ENCODE measurements at places on chromosomes 5 and 9.
A peak's percentile ranks its signal among the peaks of the same experiment; 100 is the strongest.

GRCh38 chr5:81633471-81633870 is 117.4 kb downstream of the SSBP2 start:
- no peak for DNase-seq

GRCh38 chr9:92735636-92736562 is 28.7 kb downstream of the BICD2 start:
- peak; percentile 30 for DNase-seq

- no peak for DNase-seq
Observed at GRCh38 chr9:127720031-127720864, 4.4 kb downstream of the TTC16 start.

GRCh38 chr5:62395210-62395950 is 8.3 kb downstream of the DIMT1 start:
- DNase-seq: no peak

DNA sequence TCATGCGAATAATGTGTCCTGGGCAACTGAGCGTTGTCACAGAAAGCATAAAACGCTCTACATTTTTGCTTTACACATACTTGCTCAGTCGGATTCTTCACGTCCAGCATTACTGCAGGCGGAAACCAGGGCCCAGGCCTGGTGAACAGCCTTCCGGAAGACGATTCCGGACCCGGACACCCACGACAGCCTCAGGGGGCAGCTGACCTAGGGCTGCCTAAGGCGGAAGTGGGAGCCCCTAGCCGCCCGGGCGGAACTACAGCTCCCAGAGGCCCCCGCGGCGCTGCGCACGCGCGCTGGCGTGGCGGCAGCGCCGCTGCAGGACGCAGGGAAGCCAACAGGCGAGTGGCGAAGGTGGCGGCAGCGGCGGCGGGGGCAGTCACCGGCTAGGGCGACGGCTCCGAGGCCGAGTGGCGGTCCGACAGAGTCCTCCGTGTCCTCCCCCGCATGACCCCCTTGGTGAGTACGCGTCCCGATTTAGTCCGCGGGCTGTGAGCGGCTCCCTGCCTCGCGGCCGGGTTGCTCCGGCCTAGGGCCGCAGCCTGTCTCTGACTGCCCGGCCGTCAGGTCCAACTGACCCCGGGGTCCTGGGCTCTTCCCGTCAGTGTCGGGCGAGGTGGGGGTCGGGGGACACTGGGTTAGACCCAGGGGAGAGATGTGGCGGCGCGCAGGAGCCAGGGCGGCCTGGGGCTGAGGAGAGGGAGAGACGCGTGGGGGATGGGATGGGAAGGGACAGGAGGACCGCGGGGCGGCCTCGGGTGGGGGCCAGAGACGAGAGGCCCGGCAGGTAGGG is at the start of gene GAPVD1:
Gene GAPVD1, plus strand, starts transcription at position 326 of the 793 bp plus-strand sequence. CDS start 37,096 bp downstream, outside the sequence.
- peak; percentile 96 for DNase-seq

DNA sequence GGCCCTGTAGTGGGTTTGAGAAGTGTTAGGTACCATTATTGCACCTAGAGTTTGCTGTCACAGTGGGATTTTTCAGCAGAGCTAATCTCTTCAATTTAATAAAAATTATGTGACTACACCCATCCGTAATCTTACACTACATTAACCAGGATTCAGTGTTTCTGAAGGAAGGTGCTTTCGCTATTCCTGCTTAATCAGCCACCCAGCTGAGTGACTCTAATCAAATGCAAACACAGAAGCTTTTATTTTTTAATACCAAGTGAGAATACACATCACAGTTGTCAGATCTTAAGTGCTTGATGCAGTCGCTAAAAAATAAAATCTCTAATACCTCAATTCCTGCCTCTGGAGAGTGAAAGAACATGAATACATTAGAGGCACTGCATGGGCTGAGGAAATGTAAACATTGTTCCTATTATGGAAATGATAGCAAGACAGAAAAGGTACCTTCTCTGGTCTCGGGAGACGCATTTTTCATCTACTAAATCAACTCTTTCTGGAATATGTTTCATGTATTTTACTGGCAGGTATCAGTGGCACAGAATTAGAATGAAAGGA is 125.7 kb downstream of the SEMA6A start:
- DNase-seq: no peak

DNA sequence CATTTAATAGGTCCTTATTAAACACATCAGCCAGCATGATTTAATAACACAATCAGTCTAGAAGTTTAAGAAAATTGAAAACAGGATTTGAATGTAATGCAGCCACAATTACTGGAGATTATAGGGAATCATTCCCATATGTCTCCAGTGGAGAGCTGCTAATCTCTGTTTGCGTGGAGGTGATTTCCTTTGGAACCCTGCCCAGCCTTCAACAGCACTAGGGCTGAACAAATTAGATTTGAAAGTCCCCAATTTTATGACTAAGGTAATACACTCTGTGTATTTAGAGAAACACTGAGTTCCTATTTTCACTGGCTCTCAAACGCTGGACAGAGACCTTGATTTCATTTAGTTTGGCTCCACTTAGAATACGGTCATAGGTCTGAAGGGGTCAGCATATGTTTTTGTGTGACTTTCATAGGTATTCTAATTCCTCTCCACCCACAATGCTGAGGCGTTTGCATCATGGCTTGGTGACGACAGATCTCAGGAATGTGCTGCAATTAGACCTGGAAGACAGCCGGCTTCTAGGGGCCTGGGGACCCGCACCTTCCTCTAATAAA is 508.3 kb downstream of the EBF1 start:
- no peak for DNase-seq

DNA sequence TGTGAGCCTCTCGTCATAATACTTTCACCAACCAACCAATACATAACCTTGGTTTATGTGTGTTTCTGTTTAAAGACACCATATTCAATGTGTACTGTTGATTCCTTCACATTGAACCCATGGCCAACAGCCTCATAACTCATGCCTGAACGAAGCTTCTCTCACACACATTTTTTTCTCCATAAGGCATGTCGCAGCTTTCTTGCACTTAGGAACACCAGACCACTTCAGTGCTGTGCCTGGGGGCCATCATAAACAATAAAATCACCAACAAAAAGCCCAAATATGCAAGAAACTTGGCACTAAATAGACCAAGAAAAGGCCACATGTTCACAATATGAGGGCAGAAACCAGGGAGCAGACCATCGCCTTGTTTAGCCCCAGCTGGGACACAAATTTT is 192.2 kb downstream of the ROR2 start:
- DNase-seq: no peak

DNA sequence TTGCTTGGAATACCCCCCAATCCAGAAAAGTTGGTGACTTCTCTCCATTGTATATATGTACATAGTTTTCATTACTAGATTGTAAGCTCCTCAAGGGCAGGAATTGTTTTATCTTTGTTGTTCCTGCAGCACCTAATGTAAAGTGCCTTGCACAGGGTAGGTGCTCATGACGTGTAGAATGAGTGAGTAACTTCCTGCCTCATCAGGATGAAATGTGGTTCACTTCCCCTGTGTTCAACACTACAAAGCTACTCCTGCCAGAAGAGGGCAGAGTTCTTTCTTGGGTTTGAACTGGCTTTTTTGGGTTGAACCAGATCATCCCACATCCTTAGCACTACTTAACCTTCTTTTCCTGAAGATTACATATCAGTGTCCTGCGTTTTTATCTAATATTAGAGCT is 23.9 kb downstream of the GTF3C4 start:
- DNase-seq: no peak

GRCh38 chr5:95739857-95740256 is 8.7 kb downstream of the RHOBTB3 start:
- no peak for DNase-seq

DNA sequence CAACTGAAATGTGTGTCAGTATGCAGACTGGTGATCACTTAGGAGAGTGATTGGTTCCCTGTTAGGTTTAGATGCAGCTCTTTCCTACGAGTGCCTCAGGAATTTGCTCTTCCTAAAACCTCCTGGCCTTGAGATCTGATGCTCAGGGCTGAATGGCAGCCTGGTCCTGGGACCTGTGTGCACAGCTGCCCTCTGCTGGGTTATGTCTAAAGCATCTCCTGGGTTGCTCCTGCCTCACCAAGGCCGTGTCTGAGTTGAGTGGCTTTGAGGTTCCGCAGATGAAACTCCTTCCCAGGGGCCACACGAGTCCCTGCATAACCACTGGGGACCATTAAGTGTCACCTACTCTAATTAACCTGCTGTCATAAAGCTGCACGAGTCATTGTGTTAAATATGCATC is 59.5 kb downstream of the MVB12B start:
- no peak for DNase-seq

- no peak for DNase-seq
Observed at GRCh38 chr9:84742261-84742660, 72.7 kb downstream of the NTRK2 start.

DNA sequence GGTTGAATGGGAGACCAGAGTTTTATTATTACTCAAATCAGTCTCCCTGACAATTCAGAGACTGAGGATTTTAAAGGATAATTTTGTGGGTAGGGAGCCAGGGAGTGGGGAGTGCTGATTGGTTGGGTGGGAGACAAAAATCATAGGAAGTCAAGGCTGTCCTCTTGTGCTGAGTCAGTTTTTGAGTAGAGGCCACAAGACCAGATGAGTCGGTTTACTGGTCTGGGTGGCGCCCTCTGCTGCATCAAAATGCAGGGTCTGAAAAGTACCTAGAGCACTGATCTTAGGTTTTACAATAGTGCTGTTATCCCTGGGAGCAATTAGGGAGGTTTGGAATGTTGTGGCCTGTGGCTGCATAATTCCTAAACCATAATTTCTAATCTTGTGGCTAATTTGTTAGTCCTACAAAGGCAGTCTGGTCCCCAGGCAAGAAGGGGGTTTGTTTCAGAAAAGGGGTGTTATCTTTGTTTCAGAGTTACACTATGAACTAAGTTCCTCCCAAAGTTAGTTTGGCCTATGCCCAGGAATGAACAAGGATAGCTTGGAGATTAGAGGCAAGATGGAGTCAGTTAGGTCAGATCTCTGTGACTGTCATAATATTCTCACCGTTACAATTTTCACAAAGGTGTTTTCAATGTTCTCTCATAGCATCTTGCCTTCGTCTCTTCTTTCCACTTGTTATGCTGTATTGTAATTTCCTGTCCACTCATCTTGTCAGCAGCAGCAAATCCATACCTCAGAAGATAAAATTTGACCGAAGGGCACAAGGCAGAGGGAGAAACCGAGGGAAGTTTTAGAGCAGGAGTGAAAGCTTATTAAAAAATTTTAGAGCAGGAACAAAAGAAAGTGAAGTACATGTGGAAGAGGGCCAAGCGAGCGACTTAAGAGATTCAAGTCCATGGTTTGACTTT is 59.2 kb upstream of the CLINT1 start:
- DNase-seq: peak; percentile 86

DNA sequence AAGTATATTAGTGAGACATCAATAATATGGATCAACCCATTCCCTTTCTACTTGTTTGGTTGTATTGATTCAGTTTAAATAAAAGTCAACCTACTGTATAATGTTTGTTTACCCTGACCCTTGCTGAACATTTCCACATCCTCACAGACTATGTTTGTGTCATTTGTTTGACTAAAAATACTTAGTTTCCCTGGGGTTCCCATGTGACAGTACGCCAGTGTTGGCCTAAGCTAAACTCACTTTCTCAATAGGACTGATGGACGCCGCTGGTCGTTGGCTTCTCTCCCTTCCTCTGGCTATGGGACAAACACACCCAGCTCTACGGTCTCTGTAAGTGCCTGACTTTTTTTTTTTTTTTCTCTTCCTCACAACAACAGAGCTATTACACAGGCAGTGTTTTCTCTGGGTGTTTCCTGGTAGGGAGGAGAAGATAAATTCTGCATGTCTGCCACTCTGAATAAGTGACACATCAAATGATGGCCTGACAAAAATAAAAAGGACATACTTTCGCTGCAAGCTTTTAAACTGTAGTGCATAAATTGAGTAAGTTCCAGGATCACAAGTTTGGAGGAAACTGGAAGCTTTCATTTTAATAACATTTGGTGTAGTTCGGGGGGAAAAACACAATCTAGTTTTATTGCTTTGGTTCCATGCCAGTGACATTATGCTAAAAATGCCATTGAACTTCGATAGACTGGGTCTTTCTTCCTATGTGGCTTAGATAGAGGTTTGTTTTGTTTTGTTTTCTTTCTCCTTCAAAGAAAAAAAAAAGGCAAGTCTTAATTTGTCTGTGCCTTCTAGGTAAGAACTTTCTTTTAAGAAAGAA is 101.0 kb downstream of the CD180 start:
- no peak for DNase-seq

- DNase-seq: no peak
Observed at GRCh38 chr9:20084125-20084524, 295.3 kb upstream of the SLC24A2 start.

DNA sequence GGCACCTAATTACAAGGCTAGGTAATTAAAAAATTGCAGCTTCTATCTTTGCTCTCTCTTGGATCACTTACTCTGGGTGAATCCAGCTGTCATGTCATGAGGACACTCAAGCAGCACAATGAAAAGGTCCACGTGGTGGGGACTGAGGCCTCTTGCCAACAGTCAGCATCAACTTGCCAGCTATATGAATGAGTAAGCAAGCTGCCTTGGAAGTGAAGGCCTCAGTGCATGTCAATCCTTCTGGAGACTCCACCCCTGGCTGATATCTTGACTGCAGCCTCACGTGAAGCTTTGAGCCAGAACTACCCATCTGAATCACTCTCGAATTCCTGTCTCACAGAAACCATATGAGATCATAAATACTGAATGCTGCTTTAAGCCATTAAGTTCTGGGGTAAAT is 140.5 kb downstream of the SNX18 start:
- DNase-seq: no peak

DNA sequence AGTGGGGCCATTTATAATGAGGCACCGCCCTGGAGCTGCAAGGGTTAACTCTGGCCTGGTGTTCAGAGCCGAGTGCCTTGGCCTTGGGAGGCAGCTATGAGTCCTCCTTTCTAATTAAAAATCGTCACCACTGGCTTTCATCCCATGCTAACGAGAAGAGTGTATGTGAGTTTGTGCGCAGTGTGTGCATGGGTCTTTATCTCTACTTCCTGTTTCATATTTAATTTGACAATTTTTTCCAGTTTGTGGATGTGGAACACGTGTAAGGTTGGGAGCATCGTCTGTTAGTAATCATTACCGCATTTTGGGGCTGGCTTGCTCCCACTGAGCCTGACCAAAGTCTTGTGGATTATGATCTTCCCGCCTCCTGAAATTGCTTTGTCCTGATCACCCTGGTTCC is 76.4 kb downstream of the NDFIP1 start:
- peak; percentile 14 for DNase-seq

GRCh38 chr5:137649228-137649935 is 86.5 kb downstream of the KLHL3 start:
- no peak for DNase-seq

DNA sequence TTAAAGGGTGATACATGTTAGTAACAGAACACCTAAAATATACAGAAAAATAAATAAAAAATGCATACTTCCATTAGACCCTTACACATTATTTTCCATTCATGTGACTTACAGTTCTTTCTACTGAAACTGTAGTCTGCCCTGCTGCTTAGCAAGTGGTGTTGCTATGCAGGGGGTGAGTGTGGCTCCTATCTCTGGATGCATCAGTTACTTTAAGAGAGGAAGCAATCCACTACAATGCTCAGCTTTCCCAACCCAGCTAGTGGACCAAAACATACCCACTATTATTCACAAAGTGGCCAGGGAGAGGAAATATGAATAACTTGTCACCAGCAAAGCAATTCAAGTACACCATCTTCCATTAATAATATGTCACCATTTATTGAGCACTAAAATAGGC is 121.8 kb downstream of the DOCK2 start:
- DNase-seq: no peak

All from activated effector memory CD4-positive, alpha-beta T cell treated with anti-CD3 and anti-CD28 coated beads, Interleukin-2, amount 50 U/mL, for 16 hours (primary cell).